ENCODE measurements at places on chromosomes 2 and 18.

DNA sequence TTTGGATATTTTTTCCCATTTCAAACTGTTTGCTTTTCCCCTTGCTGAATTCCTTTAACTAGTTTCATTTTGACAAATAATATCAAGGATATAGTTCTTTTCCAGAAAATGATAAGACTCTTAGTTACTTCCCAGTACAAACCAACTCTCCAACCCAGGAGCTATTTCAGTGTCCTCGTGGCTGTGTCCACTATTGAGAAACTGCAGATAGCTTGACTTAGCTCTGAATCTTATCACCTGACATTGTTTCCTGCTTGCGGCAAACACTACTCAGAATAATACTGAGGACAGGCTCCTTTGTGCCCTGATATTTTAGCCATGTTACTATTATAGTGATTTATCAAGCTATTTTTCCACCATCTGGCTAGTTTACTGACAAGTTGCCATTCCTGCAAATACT lies 74.6 kb downstream of the KLF7 start:
- peak; percentile 19 for DNase-seq

DNA sequence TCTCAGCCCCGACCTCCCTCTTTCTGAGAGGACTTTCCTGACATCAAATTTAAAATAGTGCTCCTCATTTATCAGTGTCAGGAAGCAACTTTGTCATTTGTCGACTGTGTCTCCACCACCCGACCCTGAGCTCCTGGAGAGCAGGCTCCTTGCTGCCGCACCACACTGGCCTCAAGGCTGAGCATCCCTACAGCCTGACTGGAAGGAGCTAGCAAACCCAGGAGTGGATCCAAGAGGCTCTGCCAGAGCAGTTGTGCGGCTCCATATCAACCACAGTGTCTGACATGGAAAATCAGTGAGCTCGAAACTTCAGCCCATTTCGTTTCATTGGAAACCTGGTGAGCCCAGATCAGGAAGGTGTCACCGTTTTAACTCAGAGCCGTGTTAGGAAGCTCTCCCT lies 125.2 kb downstream of the PTGR3 start:
- DNase-seq, result no peak

- peak; percentile 53 for DNase-seq
Observed at GRCh38 chr2:171703574-171704347, 16.5 kb downstream of the DYNC1I2 start.

GRCh38 chr18:43916984-43917383 lies 639.7 kb upstream of the SYT4 start:
- no peak for DNase-seq

- DNase-seq, result no peak
Observed at GRCh38 chr2:96899413-96899741, 29.5 kb upstream of the SEMA4C start.

GRCh38 chr2:98757904-98758421 lies 27.0 kb upstream of the MGAT4A start:
- peak; percentile 57 for DNase-seq

Data from hematopoietic multipotent progenitor cell treated with erythropoietin and hydrocortisone succinate and interleukin-3 and kit ligand, for 8 days (in vitro differentiated cells).